ENCODE measurements at places on chromosomes 2 and 18.

DNA sequence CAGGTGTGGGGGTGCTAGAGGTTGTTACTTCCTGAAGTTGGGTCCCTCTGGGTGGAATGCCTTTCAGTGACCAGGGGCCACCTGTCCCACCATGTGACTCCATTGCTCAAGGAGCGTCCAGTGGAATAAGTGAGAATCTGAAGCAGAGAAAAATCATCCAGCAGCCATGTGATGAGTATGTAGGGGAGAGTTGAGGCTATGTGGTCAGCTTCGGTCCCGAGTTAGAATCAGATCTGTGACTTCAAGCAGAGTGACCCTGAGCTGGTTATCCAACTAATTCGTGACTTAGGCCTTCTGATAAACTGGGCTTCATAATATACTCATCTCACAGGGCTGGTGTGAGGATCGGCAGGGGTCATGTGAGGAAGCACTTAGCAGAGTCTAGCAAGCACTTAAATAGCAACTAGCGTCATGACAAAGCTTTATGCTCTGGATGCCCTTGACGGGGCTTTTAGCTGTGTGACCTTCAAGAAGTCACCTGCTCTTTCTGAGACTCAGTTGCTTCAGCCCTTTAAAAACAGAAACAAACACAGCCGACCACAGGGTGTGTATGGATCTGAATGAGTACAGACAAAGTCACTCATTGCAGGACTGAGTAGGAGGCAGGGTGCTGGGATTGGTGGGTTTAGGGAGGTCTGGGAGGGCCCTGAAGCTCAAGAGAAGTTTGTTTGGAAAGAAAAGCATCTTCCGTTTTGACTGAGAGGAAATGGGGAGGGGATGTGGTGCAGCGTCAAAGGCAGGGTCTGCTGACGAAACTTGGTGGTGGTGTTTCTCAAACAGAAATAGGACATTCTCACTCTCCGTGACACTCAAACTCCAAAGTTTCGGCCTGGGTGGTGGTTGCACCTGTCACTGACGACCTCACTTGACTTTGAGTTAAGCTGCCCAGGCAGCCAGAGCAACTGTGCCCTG lies 264.0 kb upstream of the CXCR4 start:
- no peak for DNase-seq

DNA sequence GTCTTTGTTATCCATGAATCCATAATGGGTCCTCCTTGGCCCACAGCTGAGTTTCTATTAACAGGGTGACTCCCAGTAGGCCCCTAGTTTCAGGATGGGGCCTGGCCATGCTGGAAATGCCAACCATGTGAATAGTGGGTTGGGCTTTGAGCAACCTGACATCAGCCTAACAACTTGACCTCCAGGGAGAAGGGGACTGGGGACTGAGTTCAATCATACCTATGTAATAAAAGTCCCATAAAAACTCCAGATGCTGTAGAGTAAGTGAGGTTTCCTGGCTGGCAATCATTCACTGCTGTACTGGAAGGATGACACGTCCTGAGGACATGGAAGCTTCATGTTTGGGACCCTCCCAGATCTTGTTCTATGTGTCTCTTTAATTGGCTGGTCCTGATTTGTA lies 7.9 kb downstream of the REV1 start:
- no peak for DNase-seq

DNA sequence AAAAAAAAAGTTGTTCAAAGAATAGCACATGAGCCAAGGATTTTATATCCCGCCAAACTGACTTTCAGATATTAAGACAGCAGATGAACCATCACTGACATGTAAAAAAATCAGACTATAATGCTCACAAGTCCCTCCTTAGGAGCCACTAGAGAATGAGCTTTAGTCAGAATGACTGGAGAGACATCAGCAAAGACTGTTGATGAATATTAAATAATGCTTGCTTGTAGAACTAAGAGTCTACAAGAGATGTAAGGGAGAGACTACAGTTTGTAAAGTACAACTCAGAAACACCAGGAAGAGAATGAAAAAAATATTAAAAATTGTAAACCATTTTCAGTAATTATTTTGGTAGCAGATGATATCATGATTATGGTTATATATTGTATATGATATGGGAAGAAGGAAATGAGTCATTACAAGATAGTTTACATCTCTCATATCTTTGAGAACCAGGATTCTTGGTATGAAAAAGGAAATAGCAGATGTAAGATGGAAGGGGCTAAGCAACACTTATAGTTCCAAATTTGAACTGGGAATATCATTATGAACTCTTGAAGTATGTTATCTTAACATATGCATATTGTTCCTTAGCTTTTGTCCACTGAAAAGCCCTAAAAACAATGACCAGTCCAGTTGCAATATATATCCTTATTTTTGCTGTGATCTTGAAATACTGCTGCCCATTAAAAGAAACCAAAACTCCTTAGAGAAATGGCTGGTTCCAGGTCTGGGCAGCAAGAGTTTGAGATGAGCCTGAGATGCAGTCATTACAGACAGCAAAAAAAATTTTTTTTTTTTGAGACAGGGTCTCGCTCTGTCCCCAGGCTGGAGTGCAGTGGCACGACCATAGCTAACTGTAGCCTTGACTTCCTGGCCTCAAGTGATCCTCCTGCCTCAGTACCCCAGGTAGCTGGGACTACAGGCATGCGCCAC lies 55.7 kb downstream of the PTPN2 start:
- DNase-seq = no peak

DNA sequence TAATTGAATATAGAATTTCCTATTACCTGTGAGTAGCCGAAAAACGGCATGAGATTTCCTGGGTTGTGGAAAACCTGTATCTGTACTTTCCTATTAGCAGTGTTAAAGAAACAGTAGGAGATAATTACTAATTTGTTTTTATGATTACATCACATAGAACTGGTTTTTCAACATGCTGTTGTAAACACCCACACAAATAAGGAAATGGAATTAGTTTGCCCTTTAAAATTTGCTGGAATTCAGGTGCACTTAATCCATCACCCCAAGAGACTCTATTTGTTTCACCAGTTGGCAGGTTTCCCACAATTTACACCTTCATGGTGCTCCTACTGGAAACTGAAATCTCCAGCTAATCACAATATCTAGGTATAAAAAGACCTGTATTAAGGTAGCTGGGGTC lies 274.1 kb upstream of the SLC8A1 start:
- DNase-seq = no peak

DNA sequence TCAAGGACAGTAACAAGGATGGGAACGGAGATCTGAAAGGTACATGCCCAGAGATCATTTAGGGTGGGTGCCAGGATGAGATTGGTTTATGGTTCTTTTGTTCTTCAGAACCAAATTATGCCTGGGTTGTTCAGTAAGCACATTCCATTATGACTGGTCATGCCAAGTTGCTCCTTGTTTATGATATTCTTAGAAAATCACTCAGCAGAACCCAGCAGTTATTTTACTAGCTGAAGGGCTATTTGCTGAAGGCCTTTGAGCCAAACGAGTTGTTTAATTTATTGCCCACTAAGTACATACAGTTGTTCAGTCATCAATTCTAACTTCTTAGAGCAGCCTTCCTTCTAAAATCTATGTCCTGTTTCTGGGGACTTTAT lies 635 bp downstream of the SLC3A1 start:
- DNase-seq = no peak

GRCh38 chr2:66925128-66925527 lies 472.0 kb upstream of the ETAA1 start:
- DNase-seq = no peak

GRCh38 chr2:207868855-207869596 lies 99.3 kb upstream of the FZD5 start:
- DNase-seq = no peak

- DNase-seq = no peak
Observed at GRCh38 chr2:34912084-34912483, 1313.0 kb upstream of the FAM98A start.

DNA sequence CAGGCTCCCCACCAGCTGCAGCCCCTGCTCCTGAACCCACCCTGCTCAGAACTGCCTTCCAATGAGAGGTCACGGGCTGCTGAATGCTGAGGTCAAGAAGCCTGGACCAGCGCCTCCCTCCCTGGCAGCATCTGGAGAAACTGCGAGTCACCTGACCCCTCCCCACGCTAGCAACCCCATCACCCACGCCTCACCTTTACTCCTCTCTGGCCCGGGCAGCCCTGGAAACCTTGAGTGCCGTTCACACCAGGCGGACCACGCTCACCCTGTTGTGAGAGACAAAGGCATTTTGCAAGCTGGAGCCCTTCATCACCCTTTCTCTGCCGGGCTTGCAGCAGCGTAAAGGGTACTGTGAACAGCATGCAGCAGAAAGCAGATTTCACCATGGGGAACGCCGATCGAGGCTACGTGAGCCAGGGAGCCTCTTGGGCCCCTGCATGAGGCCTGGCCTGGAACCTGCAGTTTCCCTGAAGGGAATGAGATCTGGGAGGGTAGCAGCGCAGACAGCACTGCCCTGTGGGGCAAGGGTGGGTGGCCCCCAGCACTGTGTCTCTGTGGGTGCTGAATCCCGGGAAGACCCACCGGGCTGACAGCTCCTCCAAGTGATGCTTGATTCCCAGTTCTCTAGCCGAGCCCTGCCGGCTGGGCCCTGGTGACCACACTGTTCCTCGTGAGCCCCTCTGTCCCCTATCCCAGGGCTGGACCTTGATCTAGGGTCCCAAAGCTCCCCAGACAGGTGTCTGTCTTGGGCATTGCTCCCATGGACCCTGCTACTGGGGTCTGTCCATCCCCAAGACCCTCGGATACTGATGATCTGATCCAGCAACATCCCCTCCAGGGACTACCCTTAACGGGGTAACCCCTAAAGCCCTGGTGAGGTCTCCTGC lies 53.8 kb downstream of the COL6A3 start:
- no peak for DNase-seq

GRCh38 chr2:223363085-223363484 lies 239.1 kb downstream of the SCG2 start:
- DNase-seq = no peak

DNA sequence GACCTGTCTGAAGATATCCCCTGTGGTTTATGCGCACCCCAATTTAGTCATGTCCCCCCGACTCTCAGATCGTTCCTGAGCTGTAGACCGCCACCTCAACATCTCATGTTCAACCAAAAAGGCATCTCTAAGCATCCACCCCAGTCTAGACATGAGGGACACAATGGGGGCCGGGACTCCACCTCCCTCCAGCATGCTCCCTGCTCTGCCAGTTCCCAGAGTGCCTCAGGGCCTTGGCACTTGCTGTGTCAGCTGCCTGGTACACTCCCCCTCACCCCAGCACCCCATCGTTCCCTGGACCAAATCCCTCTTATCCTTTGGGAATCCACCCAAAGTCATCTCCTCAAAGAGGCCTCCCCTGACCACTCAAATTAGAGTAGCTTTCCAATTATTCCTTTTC lies 22.2 kb downstream of the TNS1 start:
- no peak for DNase-seq

- no peak for DNase-seq
Observed at GRCh38 chr18:44731530-44732237, 51.0 kb downstream of the SETBP1 start.

DNA sequence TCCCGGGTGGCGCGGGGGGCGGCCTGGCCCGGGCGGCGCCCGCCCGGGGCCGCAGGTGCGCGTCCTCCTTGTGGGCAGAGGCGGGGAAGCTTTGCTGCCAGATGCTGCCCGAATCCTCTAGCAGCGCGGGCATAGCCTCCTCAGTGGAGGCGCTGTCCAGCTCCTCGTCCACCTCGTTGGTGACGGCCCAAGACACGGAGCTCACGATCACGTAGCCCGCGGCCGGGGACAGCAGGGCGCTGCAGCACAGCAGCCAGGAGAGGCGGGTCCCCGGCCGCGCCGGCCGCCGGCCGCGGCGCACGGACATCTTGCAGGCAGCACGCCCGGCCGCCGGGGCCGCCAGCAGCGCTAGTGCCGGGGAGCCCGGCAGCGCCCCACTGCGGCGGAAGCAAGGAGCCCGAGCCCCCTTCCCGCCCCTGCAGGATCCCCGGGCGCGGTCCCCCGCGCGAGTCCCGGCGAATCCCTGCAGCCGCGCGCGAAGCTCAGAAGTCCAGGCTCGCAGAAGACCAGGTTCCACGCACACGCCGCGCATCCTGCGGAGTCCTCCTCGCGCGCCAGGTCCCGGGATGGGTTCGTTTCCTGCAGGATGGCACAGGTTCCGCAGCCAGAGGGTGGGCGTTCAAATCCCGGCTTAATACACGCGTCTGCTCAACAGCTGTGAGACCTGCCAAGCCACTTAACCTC lies at the start of gene CREG2:
TSS of gene CREG2 (minus strand) at position 353 of the 684 bp plus-strand sequence. CDS start at position 307, 46 bp downstream.
- no peak for DNase-seq

- no peak for DNase-seq
Observed at GRCh38 chr18:44039826-44040225, 640.9 kb upstream of the SETBP1 start.

- no peak for DNase-seq
Observed at GRCh38 chr2:147910990-147911473, 66.2 kb downstream of the ACVR2A start.

DNA sequence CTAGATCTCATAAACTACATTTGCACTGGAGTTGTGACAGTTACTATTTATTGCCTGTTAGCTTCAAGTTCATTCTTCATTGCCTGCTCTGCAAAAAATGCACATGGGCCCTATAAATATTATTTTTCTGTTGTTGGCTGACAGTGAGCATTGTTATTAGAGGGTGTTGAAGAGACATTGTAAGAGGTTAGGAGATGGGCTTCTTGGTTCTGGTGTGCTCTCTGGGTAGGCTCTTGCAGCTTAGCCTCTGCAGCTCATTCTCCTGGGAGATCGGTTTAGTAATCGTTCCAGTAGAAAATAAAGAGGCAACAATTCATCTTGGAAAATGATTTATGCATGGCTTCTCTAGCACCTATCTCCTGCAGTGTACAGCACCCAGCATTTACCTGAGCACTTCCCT lies 113.8 kb upstream of the SCN7A start:
- no peak for DNase-seq

- no peak for DNase-seq
Observed at GRCh38 chr2:109196081-109196875, 67.3 kb downstream of the SH3RF3 start.

DNA sequence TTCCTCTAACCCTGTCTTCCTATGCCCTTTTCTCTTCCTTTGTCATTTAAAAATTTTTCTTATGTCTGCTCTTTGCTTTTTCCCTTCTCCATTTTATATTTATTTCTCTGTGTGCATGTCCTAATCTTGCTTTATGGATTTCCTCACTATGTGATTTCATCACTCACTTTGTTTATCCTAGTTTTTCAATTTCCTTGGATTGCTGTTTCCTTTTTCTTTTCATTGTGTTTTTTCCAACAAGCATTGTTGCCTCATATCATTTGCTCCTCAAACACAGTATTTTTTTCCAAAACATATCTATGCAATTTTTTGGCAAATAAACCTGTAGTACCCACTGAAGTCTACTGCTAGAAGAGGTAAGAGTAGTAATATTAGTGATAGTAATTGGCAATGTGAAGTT lies 67.4 kb upstream of the PNPT1 start:
- DNase-seq = no peak

GRCh38 chr2:56266761-56267414 lies 83.1 kb downstream of the CCDC85A start:
- DNase-seq = no peak

DNA sequence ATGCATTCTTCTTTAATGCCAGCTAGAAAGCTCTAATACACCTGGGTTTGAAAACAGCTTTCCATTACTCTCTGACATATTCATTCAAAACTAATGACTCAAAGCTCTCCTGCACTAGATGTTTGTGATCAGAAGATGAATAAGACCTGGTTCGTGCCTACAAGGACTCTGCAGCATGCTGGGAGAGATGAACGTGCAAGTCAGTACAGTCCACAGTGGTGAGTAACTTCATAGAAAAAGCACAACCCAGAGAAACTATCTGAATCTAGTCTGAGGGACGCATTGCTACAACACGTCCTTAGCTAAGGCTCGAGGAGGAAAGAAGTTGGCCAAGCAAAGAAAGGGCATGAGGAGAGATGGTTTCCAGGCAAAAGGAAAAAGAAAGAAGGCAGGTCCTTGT lies 234.3 kb downstream of the OSR1 start:
- DNase-seq = no peak

- no peak for DNase-seq
Observed at GRCh38 chr18:46344416-46345180, 240.4 kb downstream of the HAUS1 start.

GRCh38 chr2:112185131-112185530 lies 46.9 kb downstream of the FBLN7 start:
- no peak for DNase-seq

All from CMK (cell line).